ENCODE measurements at places on chromosomes 7 and 10. TPM values are rescaled to one million over a fixed set of nuclear protein-coding genes. Genes with fewer than 3 reads are reported as not detected.

TNRC18 gene
- 79.3 TPM for total RNA-seq

CLRN3 gene
- not detected for total RNA-seq

CFAP69 gene
- total RNA-seq, result 2.3 TPM

INSYN2A gene
- not detected for total RNA-seq

NKX1-2 gene
- total RNA-seq, result not detected

TMEM213 gene
- not detected for total RNA-seq

NAT16 gene
- not detected for total RNA-seq

CDHR1 gene
- not detected for total RNA-seq

SUGCT gene
- 2.4 TPM for total RNA-seq

CACNB2 gene
- total RNA-seq, result under 0.01 TPM

EBLN1 gene
- total RNA-seq, result not detected

GBF1 gene
- 72.2 TPM for total RNA-seq

SYT15 gene
- 0.22 TPM for total RNA-seq

Measured in placental epithelial cell (primary cell).